Ammon's horn (tissue), 1 donor: ENCODE measurements at places on chromosomes 5 and 9.
A peak's percentile ranks its signal among the peaks of the same experiment; 100 is the strongest.

DNA sequence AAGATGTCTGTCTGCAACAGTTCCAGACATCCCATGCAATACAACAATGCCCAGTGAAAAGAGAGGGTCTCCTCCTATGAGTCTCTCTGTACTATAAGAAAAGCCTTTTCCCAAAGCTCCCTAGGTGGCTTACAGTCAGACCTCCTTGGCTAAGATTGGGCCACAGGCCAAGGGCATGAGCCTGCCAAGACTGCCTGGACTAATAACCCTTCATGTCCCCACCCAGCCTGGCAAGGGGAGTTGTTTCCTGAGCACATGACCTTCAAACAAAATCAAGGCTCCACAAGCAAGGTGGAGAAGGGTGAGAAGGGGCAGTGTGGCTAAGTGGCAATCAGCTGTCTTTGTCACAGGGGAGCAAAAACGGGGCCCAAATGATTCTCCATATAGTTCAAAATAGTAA, 75.6 kb upstream of the ZSWIM6 start:
- DNase-seq = no peak

GRCh38 chr9:5566054-5566618, 55.8 kb downstream of the PDCD1LG2 start:
- no peak for DNase-seq

GRCh38 chr9:87193925-87194868, 246.9 kb upstream of the GAS1 start:
- no peak for DNase-seq

GRCh38 chr9:127005770-127006314, 91.3 kb downstream of the RALGPS1 start:
- DNase-seq = no peak

- no peak for DNase-seq
Observed at GRCh38 chr9:84300271-84300670, 40.3 kb downstream of the SLC28A3 start.

DNA sequence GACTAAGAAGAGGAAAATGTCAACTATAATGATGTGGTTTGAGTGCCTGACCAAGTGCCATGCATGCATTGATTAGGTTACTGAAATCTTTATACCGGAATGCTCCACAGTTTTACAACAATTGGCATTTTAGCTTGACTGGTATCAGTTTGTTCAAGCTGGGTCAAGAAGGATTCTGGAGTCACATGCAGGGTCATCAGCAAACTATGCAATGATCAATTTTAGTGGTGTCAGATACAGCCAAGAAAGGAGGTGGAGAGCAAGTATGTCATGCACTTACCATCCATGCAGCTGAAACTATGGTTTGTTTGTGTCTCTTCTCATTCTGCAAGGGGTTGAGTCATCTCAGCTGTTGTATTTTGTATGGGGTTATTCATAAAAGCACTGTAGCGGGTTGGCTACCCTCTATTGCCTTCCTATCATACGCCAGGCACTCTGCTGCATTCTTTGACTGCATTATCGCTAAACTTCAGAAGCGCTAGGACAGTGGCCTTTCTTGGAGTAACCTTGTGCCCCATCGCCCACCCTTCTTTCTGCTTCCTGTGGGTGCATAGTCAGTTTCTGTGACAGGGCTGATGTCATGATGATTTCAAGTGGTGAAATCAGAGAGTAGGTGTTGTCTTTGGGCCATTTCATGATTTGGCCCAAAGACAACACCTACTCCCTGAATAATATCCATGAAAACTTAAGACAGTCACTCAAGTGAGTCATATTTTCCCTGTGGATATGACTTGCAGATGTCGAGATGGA, 145.4 kb downstream of the MTX3 start:
- DNase-seq = peak; percentile 62

DNA sequence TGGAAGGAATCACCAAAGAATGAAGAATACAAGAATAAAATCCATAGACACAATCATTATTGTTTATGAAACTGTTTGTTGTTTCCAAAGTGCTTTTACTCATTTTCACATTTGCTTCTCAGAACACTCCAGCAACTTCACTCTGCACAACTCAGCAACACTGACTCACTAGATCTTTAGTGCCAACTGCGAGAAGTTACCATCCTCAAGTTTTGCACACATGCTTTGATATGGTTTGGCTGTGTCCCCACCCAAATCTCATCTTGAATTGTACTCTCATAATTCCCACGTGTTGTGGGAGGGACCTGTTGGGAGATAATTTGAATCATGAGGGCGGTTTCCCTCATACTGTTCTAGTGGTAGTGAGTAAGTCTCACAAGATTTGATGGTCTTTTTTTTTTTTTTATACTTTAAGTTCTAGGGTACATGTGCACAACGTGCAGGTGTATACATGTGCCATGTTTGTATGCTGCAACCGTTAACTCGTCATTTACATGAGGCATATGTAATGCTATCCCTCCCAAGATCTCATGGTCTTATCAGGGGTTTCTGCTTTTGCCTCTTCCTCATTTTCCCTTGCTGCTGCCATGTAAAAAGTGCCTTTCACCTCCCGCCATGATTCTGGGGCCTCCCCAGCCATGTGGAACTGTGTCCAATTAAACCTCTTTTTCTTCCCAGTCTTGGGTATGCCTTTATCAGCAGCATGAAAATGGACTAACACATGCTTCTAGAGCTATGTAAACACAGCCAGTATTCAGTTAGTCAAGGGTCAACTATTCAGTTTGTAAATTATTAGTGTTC, 36.9 kb downstream of the CLINT1 start:
- no peak for DNase-seq

- DNase-seq = no peak
Observed at GRCh38 chr9:16954040-16954439, 83.6 kb upstream of the BNC2 start.

- DNase-seq = no peak
Observed at GRCh38 chr9:125655066-125655633, 51.9 kb downstream of the MAPKAP1 start.

DNA sequence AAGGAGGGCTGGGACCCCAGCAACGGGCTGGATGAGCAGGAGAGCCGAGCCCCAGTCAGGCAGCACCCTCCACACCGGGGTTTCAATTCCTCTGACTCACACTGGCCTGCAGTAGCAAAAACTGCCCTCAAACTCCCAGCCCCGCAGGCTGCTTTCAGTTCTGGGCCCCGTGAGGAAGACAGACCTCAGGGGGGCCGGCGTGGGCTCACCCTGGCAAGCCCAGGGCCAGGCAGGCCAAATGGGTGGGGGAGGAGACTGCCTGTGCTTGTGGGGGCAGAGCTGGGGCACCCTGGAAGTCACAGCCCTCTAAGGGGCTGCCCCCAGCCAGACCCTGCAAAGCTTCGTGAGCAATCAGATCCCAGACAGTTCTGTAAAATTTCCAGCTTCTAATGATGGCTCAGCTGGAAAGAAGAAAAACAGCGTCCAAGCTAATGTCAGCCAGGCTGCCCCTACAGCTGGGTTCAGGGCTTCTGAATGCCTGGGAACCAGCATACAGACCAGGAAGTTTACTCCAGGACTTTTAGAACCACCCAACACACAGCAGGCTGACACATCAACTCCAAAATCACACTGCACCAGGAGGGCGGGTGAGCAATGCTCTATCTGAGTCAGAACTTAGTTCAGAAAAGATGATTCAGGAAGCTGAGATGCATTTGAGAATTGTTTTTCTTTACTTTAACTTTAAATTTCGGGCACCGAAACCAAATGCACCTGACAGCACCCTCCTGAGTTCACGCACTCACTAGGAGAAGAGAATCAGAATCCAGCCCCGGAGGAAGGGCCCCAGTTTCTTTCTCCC, 34.7 kb downstream of the LPCAT1 start:
- DNase-seq = no peak

DNA sequence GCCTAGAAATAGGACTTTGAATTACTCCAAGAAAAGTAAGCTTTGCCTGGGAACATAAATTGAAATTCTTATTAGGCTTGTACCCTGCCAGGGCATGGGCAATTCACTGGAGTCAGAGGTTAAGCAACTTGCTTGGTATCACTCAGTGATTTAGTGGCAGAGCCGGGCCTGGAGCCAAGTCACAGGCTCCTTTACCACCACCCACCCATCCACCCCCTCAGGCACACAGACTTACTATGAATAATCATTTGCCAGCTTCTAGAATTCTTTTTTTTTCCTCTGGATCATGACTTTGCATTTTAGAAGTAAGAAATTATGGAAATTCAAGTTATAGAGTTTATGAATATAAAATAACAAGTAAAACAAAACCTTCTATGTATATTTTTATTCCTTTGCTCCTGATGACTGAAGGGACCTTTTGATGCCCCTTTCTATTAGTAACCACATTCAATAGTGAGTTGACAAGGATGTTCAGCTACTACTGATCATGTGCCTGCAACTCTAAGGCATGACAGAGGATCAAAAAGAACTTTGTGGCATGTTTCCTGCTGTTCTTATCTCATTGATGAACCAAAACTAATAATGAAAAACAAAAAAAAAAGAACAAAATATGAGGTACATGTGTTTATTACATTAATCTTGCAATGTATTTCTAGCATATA, 614.7 kb downstream of the TLR4 start:
- DNase-seq = no peak

DNA sequence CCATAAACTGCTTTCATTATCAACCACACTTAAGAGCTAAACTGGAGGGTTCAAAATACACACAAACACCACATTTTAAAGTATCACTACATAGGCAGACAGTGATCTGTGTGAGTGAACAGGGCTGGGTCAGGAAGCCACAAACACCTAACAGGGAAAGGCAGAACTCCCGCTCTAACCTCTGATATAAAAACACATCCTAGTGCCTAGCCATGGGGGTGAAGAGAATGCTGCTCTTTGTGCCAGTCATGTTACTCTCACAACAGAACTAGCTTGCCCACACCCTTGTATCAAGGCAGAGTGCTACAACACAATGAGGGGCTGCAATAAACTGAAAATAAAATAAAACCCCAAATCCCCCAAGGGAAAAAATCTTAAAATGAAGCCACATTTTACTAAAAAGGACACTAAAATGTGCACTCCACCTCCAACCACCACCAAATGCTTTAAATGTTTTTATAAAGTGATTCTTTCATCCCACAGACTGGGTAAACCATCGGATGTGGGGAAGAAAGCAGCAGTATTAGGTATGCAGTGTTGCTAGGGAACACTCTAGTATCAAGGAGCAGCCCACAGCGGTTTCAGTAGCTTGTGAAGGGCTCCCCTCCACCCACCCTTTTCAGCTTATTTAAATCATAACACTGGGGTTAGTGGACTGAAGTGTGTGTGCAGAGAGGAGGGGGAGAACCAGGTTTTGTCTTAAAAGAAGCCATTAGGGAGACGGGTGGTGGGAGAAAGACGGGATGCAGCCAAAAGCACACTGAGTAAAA, 64.5 kb downstream of the TMEM161B start:
- peak; percentile 32 for DNase-seq
